ENCODE measurements at places on chromosomes 3 and 15. TPM values are rescaled to one million over a fixed set of nuclear protein-coding genes. Genes with fewer than 3 reads are reported as not detected.

DNA sequence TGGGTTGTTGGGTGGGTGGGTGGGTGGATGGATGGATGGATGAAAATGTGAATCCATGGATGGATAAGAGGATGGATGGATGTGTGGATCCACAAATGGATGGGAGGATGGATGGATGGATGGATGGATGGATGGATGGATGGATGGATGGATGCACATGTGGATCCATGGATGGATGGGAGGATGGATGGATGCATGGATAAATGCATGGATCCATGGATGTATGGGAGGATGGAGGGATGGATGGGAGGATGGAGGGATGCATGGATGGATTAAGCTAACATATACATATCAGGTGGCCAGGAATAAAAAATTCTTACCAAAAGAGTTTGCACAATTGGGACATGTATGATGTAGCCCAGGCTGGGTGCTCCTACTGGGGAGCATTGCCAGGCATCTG, 195.3 kb downstream of the FEZF2 start:
- DNase-seq: no peak
- no peaks in the 10 kb centered on the region for H3K4me1 ChIP-seq
- H3K36me3 ChIP-seq: no peaks in the 10 kb centered on the region
- H3K27me3 ChIP-seq: no peaks in the 10 kb centered on the region
- H3K4me3 ChIP-seq: no peak overlapping the region
- no peak overlapping the region for H3K27ac ChIP-seq

- no peak for DNase-seq
- H3K4me1 ChIP-seq: no peaks in the 10 kb centered on the region
- no peaks in the 10 kb centered on the region for H3K27me3 ChIP-seq
- H3K4me3 ChIP-seq: no peak overlapping the region
- H3K36me3 ChIP-seq: no peaks in the 10 kb centered on the region
These were observed 86.3 kb downstream of the FAM81A start for GRCh38 chr15:59524331-59524731.

GRCh38 chr3:132256989-132257388, 60.2 kb upstream of the ACP3 start:
- no peak overlapping the region for H3K27ac ChIP-seq
- H3K4me3 ChIP-seq: no peak overlapping the region
- no peaks in the 10 kb centered on the region for H3K36me3 ChIP-seq
- peak; percentile 44 for DNase-seq
- H3K27me3 ChIP-seq: peaks cover 1% of the 10 kb centered on the region
- no peaks in the 10 kb centered on the region for H3K4me1 ChIP-seq

DNA sequence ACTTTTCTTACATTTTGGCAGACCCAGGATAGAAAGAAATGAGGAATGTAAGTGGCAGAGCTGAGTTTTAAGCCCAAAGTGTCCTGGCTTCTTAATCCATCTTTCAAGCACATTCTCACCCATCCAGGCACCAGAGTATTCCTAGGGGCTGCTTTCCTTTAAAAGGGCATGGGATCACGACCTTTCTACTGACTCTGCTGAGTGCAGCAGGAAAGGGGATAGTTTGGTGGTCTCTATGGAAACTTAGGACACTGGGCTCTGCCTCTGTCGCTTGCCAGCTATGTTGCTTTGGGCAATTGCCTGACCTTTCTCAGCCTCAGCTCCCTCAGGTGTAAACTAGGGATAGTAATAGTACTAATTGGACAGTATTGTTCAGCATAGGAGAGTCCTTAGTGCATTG, 458.4 kb downstream of the PDCD6IP start:
- H3K4me1 ChIP-seq: no peaks in the 10 kb centered on the region
- no peaks in the 10 kb centered on the region for H3K27me3 ChIP-seq
- no peak overlapping the region for H3K27ac ChIP-seq
- no peak overlapping the region for H3K4me3 ChIP-seq
- H3K36me3 ChIP-seq: no peaks in the 10 kb centered on the region

HGD gene
- total RNA-seq: 0.44 TPM

- H3K4me3 ChIP-seq: no peak overlapping the region
- no peak overlapping the region for H3K27ac ChIP-seq
- DNase-seq: no peak
- H3K27me3 ChIP-seq: no peaks in the 10 kb centered on the region
These were observed 8.5 kb downstream of the SELENOT start for GRCh38 chr3:150611666-150612065.

MAGI1 gene
- 47.7 TPM for total RNA-seq

All from endothelial cell of umbilical vein (primary cell).